ENCODE measurements at places on chromosomes 5 and 9.
A peak's percentile ranks its signal among the peaks of the same experiment; 100 is the strongest.

GRCh38 chr5:72255237-72255636 lies 64.8 kb downstream of the MRPS27 start:
- no peak for DNase-seq

DNA sequence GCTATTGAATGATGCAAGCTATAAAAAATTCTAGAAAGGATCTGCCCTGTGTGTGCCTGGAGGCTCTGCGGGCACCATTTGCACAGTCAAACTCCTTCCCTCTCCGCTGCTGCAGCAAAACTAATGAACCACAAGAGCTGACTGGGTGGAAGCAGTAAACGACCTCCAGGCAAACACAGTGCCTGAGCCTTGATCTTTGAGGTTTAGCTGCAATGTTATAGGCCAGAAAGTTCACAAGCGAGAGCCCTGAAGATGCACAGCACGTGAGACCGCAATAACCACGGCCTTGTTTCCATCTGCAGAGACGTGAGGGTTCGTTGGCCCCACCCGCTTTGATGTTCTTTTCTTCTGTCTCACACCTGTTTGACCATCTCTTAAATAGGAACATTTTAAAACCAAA lies 69.2 kb upstream of the S1PR3 start:
- peak; percentile 43 for DNase-seq

GRCh38 chr9:130295431-130295830 lies 29.9 kb downstream of the HMCN2 start:
- no peak for DNase-seq

DNA sequence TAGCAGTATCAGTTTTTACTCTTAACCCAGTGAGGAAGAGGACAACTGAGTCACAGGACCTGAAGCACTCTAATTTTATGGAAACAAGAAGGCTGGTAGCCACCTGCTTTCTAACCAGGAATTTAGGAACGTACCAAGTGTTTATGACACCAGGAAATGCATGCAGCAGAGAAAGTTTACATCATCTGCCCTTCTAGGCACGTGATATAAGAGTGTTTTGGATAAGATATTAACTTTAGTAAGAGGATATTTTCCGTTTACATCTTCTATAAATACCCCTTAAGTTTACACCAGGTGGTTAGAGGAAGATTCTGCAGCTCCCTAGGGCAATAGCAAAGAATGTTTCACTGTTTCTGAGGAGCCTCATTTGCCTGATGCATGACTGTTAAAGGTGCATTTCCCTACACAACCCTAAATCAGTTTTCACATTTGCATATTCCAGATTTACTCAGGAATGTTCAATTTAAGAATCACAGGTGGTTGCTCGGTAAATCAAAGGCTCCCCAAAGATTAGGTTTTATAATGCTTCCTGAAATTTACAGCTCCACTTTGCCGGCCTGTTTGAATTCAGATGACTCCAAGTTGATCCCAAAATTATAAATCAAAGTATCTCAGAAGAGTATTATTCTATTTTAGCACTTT lies 1.8 kb downstream of the TSC1 start:
- DNase-seq = no peak

GRCh38 chr9:87564791-87565241 lies 67.1 kb downstream of the DAPK1 start:
- DNase-seq = no peak

- DNase-seq = no peak
Observed at GRCh38 chr9:88303721-88304451, 84.4 kb upstream of the SPIN1 start.

- DNase-seq = no peak
Observed at GRCh38 chr9:112378328-112379176, 1.4 kb upstream of the HSDL2 start.

- no peak for DNase-seq
Observed at GRCh38 chr9:100670719-100671118, 92.8 kb downstream of the CAVIN4 start.

DNA sequence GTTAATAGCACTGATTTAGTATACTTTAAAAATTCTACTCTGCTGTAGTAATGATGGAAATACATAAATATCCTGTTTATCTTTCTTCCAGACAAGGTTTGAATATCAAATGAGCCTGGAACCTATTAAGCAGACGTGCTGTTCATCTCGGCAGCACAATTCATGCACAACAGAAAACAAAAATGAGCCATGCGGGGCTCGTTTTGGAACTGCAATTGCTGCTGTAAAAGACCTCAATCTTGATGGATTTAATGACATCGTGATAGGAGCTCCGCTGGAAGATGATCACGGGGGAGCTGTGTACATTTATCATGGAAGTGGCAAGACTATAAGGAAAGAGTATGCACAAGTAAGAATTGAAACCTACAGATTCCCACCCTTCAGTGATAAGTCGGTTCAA lies 79.1 kb upstream of the ITGA2 start:
- DNase-seq = no peak
